ENCODE measurements at places on chromosomes 4 and X.

DNA sequence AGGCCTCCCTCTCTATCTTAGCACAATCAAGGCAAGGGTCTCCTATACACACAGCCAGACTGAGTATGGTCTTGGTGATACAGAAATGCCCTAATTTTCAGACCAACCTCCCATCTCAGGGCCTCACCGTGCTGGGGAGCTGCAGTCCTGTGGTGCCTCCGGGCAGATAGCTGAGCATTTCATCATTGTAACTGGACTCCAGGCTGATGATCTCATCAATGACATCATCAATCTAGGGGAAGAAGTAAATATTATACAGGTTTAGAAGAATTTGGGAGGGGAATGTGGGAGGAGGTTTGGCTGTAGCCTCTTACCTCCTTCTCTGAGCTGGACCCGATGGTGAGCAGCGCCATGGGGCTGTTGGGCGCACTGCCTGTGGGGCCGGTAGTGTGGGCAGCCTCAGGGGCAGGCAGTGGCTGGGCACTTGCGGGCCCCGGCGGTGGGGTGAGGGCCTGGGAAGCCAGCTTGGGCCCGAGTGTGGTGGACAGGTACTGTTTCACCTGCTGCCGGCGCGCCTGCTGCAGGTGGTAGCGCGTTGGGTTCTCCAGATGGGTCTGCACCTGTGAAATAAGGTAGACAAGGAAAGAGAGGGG, 5.2 kb downstream of the TFE3 start:
- no peak for DNase-seq

DNA sequence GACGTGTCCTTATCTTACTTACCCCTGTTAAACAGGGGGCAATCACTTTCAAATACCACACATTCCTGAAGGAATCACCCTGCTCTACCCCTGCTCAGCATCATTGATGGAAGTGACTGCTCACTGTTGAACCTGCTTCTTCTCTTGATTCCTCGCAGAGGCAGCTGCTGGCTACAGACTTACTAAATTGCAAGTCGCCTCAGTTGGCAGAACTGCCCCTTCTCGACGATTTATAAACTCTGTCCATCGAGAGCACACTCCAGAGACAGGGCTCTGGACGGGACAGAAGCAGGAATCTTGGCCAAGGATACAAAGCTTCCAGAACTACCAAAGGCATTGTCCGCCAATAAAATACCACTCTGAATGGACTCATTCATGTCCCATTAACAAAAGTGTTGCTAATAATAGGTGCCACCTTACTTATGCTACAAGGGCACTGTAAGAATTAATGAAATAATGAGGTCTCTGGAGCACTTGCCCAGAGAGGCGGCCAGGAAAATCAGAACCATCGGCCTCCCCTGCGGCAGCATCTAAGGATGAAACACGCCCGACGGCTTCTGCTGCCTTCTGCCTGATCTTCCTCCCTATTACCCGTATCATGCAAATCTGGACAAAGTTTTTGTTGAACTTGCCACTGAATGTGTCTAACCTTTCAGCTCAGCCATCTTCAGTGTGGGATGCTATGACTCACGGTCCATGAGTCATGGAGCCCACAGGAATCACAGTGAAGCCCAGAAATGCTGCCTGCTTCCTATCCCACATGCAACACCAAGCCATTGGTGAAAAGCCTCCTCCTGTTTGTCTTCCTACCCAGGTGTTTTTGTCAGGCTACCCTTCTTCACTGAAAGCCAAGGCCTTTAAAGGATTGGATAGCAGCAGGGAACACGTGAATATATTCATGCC, 164.9 kb downstream of the MAML3 start:
- peak; percentile 10 for DNase-seq

GRCh38 chrX:96729053-96729452, 44.4 kb downstream of the DIAPH2 start:
- no peak for DNase-seq

GRCh38 chrX:131741103-131741581, 197.3 kb downstream of the OR13H1 start:
- no peak for DNase-seq

GRCh38 chr4:41478518-41478917, 59.4 kb upstream of the LIMCH1 start:
- no peak for DNase-seq

DNA sequence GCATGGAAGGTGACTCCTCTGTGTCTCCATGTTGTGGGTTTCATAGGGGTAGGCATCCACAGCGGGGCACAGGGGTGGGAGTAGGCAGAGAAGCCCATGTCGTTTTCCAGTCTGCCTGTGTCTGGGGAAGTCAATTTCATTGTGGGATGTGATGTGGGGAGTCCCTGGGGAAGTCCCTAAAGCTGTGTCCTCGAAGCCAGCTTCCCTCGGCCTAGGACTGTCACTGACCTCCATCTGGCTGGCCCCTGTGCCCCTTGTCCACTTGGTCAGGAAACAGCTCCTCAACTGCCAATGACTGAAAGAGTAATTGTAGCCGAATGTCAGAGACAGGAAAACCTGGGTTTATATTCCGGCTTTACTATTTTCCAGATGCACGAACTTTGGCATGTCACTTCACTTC, 109.6 kb downstream of the DRD5 start:
- DNase-seq = no peak

DNA sequence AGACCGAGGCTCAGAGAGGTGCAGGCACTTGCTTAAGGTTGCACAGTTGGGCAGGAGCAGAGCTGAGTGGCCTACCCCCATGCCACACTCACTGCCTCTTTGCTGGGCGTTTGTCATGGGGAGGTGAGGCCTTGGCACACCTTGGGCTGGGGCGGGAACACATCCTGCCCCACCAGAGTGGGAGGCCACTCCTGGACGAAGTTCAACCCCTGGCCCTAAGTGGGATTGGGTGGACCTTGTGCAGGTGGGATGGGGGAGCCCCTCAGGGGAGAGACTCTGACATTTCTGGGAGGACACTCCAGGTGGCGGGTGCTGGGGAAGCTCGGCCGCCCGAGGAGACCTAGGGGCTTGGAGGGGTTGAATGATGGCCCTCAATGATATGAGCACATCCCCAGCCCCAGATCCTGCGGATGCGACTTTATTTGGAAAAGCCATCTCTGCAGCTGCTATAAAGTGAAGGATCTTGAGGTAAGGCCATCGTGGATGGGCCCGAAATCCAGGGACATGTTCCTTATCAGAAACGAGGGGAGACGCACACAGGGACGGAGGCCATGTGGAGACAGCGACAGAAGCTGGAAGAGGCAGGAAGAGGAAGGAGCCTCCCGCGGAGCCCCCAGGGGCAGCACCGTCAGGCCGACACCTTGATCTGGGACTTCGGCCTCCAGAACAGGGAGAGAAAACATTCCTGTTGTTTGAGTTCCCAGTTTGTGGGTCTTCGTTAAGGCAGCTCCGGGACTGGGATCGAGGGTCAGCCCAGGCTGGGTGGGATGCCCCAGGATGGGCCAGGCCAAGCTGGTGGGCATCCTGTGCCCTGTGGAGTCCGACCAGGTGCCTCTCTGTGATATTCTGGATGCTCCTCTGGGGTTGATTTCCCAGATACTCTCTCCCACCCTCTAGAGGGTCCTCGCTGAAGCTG, 111.6 kb upstream of the LRPAP1 start:
- no peak for DNase-seq

GRCh38 chr4:7598939-7599790, 164.4 kb upstream of the PSAPL1 start:
- DNase-seq = no peak

GRCh38 chrX:13103188-13103913, 58.9 kb upstream of the FAM9C start:
- DNase-seq = no peak

DNA sequence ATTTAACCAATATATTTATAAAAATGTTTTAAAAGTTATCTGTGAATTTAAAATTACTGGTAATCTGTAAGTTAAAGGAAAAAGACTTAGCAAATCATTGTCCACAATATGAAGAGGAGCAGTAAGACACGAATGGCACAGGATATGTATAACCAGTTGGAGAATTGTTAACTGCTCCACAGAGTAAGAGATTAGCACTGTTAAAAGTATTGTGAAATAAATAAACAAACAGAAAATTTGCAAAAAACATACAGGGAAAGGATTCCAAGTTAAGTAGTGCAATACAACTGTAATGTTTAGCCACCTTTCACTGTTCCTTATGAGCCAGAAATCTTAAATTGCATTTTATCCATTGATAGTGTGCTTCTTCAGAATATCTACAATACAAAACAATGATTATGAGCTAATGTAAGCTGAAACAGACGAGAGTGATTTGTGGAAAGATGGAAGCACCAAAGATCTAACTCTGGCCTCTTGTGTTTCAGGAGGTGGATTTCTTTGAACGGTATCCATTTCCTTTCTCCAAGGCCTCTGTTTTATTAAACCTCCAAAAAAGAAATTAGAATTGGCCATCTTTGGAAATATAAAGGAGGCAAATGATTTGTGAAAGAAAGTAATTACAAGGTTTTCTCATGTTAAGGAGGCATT, 188.4 kb downstream of the UNC5C start:
- no peak for DNase-seq

DNA sequence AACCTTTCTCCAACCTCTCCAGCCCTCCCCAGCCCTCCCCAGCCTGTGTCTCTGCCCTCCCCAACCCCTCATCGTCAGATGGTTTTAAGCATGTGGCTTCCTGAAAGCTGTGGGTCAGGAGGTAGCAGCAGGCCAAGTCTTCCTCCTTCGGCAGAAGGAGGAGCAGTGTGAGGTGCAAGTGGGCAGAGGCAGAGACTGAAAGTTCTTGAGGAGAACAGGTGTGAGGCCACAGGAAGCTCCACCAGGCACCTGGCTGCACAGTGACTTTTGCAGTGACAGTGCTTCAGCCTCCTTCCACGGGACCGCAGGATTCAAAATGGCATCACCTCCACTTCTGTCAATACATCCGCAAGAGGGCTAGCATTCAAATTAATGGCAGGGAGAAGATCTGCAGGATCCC, 203.9 kb upstream of the LEF1 start:
- no peak for DNase-seq

All from stimulated activated CD4-positive, alpha-beta T cell treated with anti-CD3 and anti-CD28 coated beads, Interleukin-1b, Interleukin-23, amount 100 ng/mL, for 1 hour (primary cell).